Renal pelvis (tissue), 12 donors: ENCODE measurements at places on chromosomes 6 and 20. TPM values are rescaled to one million over a fixed set of nuclear protein-coding genes. Genes with fewer than 3 reads are reported as not detected.

DNA sequence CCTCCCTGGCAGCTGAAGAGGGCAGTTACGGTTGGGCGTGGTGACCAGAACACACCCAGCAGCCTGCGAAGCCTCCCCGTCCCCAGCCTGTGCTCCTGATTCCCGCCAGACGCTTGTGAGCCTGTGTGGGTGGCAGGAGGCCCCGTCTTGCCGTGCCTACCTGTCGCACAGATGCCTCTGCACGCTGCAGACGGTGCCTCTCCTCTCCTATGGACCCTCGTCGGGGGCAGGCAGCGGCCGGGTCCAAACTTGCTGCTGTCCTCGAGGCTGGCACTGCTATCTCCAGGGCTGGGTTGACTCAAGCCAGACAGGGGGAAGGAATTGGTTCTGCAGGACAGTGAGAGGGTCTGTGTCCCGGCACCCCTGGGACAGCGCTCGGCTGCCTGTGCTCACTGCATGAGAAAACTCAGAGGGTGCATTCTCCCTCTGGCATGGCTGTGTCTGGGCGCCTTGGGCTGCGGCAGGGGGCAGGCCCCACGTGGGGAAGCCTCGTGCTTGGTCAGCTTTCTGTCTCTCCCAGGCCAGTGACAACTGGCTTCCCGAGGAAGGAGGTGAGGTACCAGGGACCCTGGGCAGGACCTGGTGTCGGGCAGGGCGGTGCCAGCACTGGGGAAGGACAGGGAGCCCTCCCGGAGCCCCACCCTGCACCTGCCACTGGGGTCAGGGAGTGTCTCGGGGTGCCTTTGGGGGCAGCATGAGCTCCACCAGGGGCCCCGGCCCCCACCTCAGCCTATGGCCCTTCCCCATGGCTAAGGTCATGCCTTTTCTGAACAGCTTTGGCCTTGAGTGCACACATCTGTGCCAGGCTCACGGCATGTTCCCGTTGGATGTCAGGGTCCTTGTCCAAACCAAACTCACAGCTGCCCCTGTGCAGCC lies 127.5 kb downstream of the TAF4 start:
- no peak for DNase-seq

DNA sequence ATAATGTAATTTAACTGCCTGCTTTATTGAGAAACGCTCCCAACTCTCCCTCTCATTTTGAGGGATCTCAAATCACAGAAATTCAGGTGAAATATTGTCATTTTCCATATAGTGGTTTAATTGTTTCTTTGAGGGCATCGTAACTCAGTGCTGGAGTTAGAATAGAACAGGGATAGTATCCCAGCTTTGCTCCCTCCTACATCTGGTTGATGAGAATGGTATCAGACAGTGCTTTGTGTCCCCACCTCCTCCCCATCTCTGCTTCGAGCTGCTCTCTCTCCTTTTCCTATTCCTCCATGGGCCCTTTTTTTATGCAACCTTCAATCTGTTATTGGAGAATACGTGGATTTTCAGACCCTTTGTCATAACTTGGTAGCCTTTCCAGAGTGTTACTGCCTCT lies 41.2 kb upstream of the REV3L start:
- DNase-seq = no peak

GRCh38 chr6:47047479-47048407 lies 5.6 kb upstream of the ADGRF1 start:
- peak; percentile 90 for DNase-seq

GRCh38 chr6:154991207-154991606 lies 3.9 kb upstream of the TIAM2 start:
- no peak for DNase-seq

The EPHA7 gene
- 38.3 TPM for polyA plus RNA-seq

GRCh38 chr20:12838261-12838866 lies 170.4 kb upstream of the SPTLC3 start:
- DNase-seq = no peak
